RCC 7860 (cell line): ENCODE measurements at places on chromosomes 11 and 22.
A peak's percentile ranks its signal among the peaks of the same experiment; 100 is the strongest.

DNA sequence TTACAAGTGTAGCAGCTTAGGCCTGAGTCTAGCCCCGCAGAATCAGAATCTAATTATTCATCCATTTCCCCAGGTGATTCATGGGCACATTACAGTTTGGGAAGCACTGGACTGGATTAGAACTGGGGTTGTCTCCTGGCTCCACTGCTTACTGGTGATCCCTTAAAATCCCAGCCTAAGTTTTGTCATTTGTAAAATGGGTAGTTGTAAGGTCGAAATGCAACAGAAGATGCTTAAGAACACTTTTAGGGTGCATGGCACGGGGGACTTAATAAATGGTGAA, 1.3 kb downstream of the STX3 start:
- DNase-seq, result peak; percentile 15

- DNase-seq, result no peak
Observed at GRCh38 chr11:65590240-65590738, 5.3 kb downstream of the KCNK7 start.

- DNase-seq, result no peak
Observed at GRCh38 chr11:134847083-134847715, 435.2 kb upstream of the B3GAT1 start.

DNA sequence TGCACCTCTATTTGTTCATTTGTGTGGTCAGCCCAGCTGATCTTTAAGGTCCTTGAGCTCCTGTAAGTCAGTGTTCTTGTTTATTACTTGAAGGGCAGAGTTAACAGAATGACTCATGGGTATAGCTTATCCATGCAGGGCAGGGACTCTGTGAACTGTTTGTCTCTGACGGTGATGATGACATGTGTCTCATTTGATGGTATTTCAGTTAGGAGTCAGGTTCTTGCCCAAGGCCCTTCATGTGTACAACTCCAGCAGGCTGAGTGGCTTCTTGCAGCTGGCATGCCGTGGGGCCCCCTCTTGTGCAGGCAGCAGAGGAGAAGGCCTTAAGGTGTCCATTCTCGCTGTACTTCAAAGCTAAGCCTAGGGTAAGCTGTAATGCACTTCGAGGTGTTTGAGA, 165.1 kb downstream of the DBX1 start:
- peak; percentile 9 for DNase-seq

DNA sequence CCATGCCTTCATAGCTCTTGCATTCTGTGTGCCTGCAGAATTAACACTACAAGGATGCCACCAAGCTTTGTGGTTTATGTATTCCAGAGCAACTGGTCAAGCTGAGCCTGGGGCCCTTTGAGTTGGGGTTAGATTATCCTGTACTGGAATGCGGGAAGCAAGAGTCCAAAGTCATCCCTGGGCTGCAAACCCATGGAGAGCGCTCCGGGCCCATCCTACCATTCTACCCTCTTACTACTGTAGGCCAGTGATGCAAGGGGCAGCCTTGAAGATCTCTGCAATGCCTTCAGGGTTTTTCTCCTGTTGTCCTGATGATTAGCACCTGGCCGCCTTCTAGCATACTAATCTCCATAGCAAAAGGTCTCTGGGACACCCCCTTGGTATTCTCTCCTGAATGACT, 51.3 kb downstream of the TUG1 start:
- DNase-seq, result no peak
